ENCODE measurements at places on chromosomes 6 and 20.

- DNase-seq, result no peak
Measured at GRCh38 chr20:5481872-5482271, 165.1 kb upstream of the PROKR2 start.

- no peak for DNase-seq
Measured at GRCh38 chr20:32316667-32317066, 39.2 kb downstream of the KIF3B start.

DNA sequence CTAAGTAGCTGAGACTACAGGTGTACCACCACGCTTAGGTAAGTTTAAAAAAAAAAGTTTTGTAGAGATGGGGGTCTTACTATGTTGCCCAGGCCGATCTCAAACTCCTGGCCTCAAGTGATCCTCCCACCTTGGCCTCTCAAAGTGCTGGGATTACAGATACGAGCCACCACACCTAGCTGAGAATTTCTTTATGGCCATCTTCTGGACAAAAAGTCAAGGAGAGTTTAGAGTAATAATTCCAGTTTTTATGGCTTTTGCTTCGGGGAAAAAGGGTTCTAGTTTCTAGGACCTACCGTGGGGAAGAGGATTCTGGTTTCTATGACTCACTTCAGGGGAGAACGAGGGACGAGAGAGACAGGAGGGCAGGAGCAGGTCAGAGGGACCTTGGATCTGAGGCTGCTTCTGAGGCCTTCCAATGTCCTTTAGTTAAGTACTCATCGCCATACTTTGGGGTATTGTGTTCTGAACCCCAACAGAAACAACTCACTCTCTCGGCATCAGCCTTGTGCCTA is 69.3 kb upstream of the IER3 start:
- no peak for DNase-seq

GRCh38 chr6:138979813-138980668 is 8.0 kb downstream of the REPS1 start:
- no peak for DNase-seq

- DNase-seq, result no peak
Measured at GRCh38 chr6:122696079-122696478, 83.4 kb upstream of the FABP7 start.

Measured in T-cell (primary cell).